ENCODE measurements at places on chromosomes 12 and 14. TPM values are rescaled to one million over a fixed set of nuclear protein-coding genes. Genes with fewer than 3 reads are reported as not detected.

The RFX4 gene
- total RNA-seq, result not detected

The PTPRR gene
- 1.1 TPM for total RNA-seq

- no peak for DNase-seq
Measured at GRCh38 chr12:10186299-10186698, 7.5 kb downstream of the TMEM52B start.

DNA sequence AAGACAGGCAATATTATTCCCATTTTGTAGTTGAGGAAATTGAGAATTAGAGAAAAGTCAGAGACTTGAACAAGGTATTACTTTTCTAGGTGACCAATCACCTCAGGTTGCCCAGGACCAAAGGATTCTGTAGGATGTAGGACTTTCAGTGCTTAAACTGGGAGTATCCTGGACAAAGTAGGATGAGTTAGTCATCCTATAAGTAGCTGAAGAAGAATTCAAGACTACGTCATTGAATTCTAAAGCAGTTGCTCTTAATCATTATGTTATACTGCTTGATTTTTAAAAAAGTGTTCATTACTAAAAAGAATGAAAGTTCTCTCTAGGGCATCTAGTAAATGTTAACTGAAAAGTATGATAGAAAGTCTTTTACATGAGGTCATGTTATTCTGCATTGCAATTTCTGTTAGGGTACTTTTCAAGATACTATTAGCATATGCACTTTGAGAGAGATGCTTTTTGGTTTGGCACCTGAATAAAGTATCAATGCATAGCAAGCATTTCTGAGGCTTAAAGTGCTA lies 101.7 kb downstream of the RTN1 start:
- no peak for DNase-seq

- DNase-seq, result no peak
Measured at GRCh38 chr14:91063119-91063518, 2.7 kb upstream of the RPS6KA5 start.

DNA sequence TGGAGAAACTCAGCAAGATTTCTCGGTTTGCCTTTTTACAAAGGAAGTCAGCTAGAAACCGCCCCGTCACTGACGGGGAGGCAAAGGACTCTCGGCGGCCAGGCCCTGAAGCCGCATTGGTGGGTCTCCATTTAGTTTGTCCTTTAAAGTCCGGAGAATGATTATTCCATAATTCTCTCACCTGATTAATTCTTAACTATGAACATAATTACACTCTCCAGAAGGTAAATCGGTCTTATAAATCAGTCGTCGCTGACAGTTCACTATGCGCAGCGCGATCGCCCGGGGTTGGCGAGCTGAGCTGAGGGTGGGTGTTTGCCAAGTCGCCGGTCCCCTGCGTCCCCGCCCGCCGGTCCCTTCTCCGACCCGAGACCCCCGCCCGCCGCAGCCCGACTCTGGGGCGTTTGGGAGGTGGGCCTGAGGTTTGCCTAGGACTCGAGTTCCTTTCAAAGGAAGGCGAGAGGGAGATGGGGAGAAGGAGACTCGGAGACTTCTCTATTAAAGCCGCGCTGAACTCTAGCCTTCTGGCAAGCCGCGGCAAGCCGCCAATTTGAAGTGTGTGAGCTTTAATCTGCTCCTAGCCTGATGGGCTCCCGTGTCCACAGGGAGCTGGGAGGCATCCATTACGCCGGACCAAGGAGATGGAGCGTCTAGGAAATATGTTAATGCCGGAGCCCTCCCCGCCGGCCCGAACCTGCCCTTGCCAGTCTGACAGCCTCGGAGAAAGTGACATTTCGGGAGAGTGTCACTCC lies 392.9 kb downstream of the NOVA1 start:
- no peak for DNase-seq

GRCh38 chr12:92062539-92063493 lies 82.8 kb downstream of the BTG1 start:
- no peak for DNase-seq

- no peak for DNase-seq
Measured at GRCh38 chr14:34796902-34797301, 78.3 kb downstream of the BAZ1A start.

GRCh38 chr12:26848156-26848825 lies 15.3 kb upstream of the ITPR2 start:
- DNase-seq, result no peak

GRCh38 chr12:42560977-42561376 lies 28.6 kb downstream of the PRICKLE1 start:
- no peak for DNase-seq

The RDH5 gene
- total RNA-seq, result 10.9 TPM

GRCh38 chr14:72864712-72865365 lies 29.1 kb downstream of the DPF3 start:
- no peak for DNase-seq

DNA sequence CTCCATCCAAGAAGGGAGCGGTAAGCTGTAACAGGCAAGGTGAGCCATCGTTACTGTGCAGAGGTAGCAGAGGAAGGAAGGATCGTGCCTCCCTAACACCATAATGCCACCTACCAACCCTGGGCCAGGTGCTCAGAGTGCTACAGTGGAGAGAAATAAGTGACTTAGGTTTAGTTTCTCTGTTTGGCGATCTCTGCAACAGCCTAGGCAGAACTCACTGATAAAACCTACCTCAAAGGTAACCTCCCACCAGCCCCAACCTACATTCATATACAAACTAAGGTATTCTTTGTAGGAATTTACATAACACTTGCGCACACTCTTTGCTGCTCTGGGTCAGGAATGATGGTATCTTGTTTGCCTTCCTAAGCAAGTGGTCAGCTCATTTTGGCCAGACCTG lies 93.4 kb upstream of the TMEM132D start:
- DNase-seq, result no peak

The ZBTB42 gene
- 1.4 TPM for total RNA-seq

The GPR137C gene
- 0.72 TPM for total RNA-seq

- DNase-seq, result no peak
Measured at GRCh38 chr14:98651037-98651436, 621.0 kb downstream of the BCL11B start.

GRCh38 chr12:70227911-70228310 lies 15.3 kb upstream of the CNOT2 start:
- no peak for DNase-seq

DNA sequence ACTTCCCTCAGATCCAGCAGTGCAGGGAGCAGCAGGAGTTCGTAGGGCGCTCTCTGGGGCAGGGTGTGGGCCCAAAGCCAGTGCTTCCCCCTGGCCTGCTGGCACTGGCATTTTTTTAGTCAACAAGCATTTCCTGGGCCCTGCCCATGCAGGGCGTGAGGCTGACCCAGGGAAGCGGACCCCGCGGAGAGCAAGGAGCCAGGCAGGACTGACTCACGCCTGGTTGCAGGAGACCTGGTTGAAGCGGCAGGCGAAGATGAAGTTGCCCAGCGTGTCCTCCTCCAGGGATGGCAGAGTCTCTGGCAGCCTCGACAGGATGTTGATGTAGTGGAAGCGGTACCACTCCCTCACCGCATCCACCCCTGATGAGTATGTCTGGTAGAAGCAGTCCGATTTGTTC lies 13.5 kb downstream of the SCNN1A start:
- DNase-seq, result no peak

DNA sequence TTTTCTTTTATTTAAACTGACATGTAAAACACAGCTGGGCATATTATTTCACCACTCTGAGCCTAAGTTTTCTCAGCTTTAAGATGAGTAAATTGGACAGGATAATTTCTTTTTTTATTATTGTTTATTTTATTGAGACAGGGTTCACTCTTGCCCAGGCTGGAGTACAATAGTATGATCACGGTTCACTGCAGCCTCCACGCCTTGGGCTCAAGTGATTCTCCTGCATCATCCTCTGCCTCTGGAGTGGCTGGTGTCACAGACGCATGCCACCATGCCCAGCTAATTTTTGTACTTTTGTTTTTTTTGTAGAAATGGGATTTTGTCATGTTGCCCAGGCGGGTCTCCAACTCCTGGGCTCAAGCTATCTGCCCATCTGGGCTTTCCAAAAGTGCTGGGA lies 12.7 kb downstream of the BMAL2 start:
- no peak for DNase-seq

GRCh38 chr14:30874999-30875787 lies 834 bp downstream of the COCH start:
- no peak for DNase-seq

The DIO3 gene
- total RNA-seq, result not detected

The TSHR gene
- not detected for total RNA-seq

Data from HFFc6 (cell line).